ENCODE measurements at places on chromosomes 4 and X.

- DNase-seq, result peak; percentile 0
Observed at GRCh38 chr4:59247032-59247431, 1953.1 kb upstream of the ADGRL3 start.

GRCh38 chr4:151532001-151532708, 123.2 kb downstream of the FHIP1A start:
- DNase-seq, result no peak

DNA sequence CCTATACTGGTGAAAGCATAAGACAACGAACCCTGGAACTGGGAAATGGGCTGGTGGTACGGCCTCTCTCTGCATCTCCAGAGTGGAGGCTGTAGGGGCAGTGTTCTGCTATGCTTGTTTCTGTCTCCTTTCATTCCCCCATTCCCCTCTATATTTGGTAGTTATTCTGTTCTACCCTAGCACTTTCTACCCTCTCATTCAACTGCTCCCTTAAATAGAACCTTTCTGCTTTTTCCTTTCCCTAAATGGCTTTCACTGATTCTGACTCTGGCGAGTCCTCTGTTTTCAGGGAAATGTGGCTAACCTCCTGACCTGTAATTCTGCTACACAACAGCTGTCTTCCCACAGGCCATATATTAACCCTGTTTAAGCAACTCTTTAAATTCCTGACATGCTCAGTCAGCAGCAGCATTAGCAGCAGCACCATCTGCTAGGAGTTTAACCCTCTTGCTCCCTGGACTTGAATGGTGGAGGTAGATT, 94.2 kb downstream of the CXCL13 start:
- DNase-seq, result peak; percentile 92

GRCh38 chr4:6308899-6309643, 39.4 kb downstream of the WFS1 start:
- DNase-seq, result no peak

GRCh38 chr4:99235955-99236354, 16.9 kb upstream of the ADH6 start:
- no peak for DNase-seq

- DNase-seq, result no peak
Observed at GRCh38 chr4:74390677-74391076, 25.7 kb downstream of the EREG start.

GRCh38 chr4:114519368-114519767, 79.2 kb upstream of the UGT8 start:
- no peak for DNase-seq

GRCh38 chr4:119299260-119299671, 22.7 kb downstream of the FABP2 start:
- DNase-seq, result peak; percentile 28

- DNase-seq, result peak; percentile 70
Observed at GRCh38 chr4:94714365-94715160, 43.2 kb upstream of the BMPR1B start.
